ENCODE measurements at places on chromosomes 2 and 18.

DNA sequence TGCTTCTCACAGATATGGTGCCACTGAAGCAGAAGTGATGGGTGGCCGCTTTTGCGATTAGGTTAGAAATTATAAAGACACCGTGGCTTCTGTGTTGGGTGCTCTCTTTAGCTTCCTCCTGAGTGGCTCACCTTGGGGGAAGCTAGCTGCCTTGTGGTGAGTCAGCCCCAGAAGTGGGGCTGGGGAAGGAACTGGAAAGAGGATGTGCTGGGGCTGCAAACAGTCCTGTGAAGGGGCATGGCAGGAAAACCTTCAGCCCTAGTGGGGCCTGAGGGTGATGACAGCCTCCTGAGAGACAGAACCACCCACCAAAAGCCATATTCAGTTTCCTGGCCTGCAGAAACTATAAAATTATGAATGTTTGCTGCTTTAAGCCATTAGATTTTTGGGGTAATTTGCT, 8.9 kb upstream of the ASB18 start:
- DNase-seq = no peak

DNA sequence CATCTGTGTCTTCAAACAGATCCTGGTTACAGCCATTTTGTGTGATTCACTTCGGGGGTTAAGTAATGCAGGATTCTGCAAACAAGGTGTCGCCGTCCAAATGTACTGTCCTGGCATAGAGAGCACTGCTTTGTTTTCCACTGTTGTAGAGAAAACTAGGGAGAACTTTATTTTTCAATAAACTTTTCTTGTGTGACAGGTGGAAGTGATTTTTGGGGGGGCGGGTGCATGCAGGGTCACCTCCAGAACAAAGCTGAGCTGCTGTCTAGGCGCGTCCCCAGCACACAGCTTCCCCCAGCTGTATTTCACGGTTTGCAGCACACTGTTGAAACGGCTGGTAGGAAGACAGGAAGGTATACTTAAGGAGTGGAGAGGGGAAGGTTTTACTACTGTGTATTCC, 200.6 kb downstream of the MGAT5 start:
- no peak for DNase-seq

- DNase-seq = no peak
Measured at GRCh38 chr2:79910643-79911042, 393.9 kb downstream of the LRRTM1 start.

GRCh38 chr2:6372317-6372901, 493.3 kb downstream of the CMPK2 start:
- no peak for DNase-seq

GRCh38 chr2:43266711-43267111, 40.3 kb upstream of the ZFP36L2 start:
- DNase-seq = no peak

DNA sequence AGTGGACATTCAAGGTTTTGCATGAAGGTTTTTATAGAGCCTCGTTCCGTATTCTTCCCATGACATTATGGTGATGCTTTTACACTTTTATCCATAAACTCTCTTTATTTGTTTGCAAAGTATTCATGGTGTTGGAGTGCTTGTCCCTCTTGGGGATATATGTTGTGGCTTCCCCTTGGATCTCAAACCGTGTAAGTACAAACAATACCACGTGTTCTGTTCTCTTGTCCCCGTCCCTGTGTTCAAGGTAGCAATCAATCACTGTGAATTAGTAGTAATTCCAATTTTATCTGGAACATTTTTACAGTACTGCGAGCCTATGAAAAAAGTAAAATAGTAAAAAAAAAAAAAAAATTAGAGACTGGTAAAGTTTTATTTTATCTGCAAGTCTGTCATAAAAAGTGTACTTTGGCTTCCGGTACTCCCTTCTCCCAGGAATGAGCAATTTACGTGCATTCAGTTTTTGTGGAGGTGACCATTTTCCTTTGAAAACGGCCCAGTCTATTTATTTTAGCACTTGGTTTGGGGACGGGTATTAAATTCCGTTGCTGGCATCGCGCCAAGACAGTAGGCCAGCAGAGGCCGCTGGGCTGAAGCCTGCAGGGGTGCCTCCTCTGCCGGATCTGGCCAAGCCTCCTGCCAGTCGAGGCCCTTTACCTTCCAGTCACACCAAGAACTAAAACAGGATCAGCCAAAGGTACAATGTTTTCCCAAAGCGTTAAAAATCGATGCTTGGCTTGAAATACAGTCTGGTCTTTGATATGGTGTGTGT, 175.7 kb downstream of the SOCS6 start:
- DNase-seq = peak; percentile 25
